ENCODE measurements at places on chromosomes 1 and 21.

- DNase-seq = no peak
Measured at GRCh38 chr1:226995365-226996332, 55.6 kb downstream of the COQ8A start.

DNA sequence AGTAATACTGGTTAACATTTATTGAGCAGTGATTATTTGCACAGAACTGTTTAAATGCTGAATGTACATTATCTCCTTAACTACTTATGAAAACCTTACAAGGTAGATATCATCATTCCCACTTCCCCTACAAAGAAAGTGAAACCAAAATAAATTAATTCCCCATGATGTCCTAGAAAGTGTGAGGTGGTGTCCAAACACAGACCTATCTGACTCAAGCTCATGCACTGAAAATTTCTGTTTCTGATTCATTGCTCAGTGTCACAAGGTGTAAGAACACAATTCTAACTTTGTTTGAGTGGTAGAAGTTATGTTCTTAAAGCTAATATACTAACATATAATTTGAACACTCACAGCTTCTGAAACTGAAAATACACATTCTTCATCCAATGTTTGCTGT lies 178.7 kb downstream of the MRPL39 start:
- no peak for DNase-seq

- DNase-seq = no peak
Measured at GRCh38 chr1:39431927-39432326, 59.5 kb upstream of the BMP8A start.

GRCh38 chr1:243346016-243346415 lies 90.2 kb downstream of the SDCCAG8 start:
- DNase-seq = no peak

DNA sequence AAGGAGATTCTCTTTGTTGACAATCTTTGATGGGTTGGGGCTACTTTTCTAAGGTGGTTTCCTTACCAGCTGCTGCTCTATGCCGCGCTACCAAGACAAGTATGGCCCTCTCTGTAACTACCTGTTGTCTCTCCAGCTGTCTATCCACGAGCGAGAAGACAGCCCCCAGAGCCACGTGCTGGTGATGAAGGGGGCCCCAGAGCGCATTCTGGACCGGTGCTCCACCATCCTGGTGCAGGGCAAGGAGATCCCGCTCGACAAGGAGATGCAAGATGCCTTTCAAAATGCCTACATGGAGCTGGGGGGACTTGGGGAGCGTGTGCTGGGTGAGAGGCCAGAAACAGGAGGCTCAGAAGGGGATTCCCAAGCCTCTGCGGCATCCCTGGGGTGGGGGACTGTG lies 14.4 kb downstream of the ATP1A2 start:
- no peak for DNase-seq

GRCh38 chr1:178692564-178693327 lies 32.3 kb upstream of the RALGPS2 start:
- DNase-seq = no peak

DNA sequence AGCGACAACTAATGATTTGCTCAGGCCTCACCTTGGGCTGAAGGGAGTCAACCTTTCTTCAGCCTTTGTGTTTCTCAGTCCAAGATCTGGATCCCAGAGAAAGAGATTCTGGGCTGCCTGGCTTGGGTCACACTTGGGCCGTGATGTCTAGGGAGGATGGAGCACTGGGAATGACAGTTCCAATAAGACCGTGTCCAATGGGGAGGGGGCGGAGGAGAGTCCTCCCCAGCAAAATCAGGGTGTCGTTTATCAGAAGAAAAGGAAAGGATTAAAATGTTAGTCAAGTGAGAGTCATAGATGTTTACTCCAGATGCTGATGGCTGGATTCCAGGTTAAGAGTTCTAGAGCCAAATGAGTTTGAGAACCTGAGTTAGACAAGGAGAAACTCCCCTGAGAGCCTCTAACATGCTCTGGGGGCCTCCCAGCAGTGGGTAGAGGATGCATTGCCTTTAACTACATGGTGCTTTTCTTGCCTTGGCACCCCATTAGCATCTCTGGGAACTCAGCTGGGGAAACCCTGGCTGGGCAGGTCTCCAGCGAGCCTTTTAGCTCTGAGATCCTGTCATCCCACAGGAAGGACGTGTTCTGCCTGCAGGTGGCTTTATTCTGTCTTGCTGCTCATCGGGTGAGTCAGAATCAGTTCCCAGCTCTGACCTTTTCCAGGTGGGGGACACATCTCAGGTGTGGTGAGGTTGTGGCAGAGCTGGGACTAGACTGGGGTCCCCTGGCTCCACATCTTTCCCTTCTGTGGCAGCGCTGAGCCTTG lies 22.2 kb downstream of the NIPAL3 start:
- no peak for DNase-seq

DNA sequence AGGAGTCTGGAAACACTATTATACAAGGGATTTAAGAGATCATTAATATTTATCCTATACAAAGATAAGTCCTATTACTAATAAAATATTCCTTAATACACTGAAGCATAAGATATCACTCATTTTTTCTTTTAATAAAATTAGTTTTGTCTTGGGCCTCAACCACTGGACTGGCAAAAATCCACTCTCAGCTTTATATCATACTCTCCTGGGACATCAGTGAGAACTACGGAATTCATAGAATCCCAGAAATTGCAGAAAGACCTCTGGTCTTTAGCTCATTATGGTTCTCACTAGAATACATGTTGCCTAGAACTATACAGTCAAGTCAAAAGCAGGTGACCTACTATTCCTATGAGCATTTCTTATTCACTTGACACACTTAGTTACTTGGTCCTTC lies 285.0 kb downstream of the LRRC40 start:
- no peak for DNase-seq

- no peak for DNase-seq
Measured at GRCh38 chr1:245036102-245036501, 118.7 kb upstream of the KIF26B start.

GRCh38 chr1:178739285-178740045 lies 14.4 kb downstream of the RALGPS2 start:
- DNase-seq = no peak

- DNase-seq = peak; percentile 75
Measured at GRCh38 chr1:183580281-183580682, 10.0 kb downstream of the NCF2 start.

DNA sequence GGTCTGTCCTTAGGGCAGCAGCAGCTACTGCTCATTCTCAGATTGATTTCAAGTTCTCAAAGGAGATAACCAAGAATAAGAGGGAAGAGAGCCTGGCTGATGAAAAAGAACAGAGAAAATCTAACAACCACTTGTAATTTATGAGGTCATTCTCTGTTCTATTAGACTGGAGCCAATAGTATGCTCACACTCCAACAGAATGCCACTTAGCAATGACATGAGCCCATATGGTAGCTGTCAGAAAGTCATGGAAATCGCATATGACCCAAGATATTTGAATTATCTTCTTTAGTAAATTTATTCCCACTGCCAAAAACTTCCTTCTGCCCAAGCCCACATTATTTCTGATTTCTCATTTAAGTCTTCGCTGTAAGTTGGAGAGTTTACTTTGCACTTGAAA lies 53.7 kb upstream of the PLA2G4A start:
- DNase-seq = no peak

DNA sequence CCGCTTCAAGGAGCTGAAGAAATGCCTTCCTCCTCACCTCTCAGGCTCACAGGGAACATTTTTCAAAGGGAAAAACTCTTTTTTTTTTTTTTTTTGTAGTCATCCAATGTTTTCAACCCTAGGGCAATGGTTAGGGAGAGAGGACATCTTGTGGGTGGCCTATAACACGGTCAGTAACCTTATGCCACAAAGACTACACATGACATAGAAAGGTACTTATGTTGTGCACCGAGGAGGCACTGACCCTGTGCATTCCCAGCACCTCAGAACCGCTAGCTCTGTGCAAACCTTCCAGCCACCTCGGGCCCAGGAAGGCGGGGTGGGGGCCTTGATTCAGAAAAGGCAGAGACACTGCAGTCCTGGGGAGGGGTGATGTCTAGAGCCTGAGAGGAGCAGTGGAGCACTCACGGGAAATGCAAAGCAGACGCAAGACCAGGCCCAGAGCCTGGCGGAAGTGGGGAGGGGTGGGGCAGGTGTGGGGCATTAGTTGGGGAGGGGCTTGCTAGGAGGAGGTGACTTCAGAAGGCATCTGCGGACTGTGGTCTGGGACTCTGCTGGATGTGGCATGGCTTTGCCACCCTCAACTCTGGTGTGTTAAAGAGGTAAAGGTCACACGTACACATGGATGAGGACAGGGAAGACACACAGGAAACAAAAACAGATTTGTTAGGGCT lies 68.6 kb downstream of the MDM4 start:
- peak; percentile 56 for DNase-seq

DNA sequence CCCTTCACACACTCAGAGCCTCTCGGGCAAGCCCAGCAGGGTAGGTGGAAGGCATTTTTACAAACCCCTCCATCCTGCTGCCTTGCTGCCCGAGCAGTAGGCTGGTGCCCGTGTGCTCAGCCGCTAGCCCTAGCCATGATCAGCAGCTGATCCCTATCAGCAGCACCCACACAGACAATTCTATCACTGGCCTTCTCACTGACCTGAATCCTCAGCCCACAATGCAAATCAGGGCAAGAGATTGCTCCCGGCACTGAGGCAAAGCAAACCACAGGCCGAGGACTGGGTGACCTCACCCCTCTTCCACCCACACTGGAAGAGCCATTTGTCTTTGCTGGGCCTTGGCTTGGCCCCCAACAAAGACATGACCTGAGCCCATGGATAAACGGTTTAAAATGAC lies 895 bp upstream of the PDZK1 start:
- no peak for DNase-seq

DNA sequence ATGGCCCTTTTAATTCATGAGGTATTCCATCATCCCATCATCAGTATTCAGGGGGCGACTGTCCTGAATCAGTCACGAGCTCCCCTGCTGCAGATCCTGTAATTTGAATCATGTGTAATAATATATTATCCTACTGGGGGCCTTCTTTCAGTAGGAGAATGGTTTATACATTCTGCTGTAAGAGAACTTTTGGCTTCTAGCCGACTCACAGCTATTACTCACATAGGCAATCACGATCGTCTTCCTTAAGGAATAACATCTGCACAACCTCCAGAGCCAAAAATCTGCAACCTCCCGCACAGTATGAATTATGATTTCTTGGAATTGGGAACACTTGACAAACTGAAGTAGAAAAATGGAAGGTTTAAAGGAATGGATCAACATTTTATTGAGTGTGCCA lies 343.0 kb downstream of the USP25 start:
- DNase-seq = no peak

- DNase-seq = peak; percentile 55
Measured at GRCh38 chr1:217134857-217135568, 411.8 kb upstream of the ESRRG start.

GRCh38 chr1:118326960-118327629 lies 142.1 kb upstream of the SPAG17 start:
- DNase-seq = no peak

DNA sequence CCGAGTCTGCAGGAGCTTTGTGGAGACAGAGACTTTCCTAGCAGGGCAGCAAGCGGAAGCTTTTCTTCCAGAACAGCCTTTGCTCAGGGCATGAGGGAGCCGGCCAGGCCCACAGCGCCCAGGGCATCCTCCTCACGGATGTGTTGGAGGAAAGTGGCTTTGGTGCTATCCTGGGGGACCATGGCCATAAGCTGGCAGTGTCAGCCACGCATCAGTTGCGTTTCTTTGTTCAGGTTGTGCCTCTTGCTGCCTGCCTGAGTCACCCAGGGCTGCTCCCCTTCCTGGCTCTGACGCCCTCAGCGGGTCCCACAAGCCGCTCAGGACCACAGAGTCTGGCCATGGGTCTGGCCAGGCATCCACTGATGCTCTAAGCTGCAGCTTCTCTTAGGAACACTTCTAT lies 39.6 kb upstream of the PRSS38 start:
- DNase-seq = no peak

DNA sequence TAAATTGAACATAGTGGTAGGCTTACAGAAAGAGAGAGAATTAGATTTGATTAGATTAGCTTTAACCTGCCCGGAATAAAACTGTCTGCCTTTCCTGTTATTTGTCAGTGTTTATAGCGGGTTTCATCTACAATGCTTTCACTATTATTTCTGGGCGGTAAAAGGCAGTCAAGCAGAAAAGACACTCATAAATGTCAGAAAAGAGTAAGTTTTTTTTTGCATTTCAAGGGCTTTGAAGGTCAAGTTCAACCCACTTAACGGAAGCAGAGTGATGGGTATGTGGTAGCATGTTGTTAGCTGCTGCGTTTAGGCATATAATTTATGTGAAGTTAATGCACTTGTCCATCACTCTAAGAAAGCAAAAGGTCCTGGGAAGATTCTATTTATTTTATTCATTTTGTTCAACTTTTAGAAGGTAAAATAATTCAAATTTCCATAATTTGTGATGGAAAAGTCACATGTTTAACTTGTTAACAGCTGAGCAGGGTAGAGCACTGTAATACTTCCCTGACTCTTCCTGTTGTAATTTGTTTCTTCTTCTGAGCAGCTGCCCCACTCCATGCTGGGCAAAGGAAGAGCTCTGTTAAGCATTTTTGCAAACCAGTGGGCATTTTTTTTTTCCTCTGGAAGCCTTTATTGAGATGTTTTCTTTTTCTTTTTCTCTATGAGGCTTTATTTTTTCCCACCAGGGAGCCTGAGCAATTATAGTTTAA lies 220.1 kb downstream of the ST6GALNAC3 start:
- DNase-seq = no peak

GRCh38 chr1:3570066-3570986 lies 41.0 kb downstream of the MEGF6 start:
- DNase-seq = no peak

GRCh38 chr1:227257964-227258363 lies 60.3 kb downstream of the CDC42BPA start:
- DNase-seq = no peak

DNA sequence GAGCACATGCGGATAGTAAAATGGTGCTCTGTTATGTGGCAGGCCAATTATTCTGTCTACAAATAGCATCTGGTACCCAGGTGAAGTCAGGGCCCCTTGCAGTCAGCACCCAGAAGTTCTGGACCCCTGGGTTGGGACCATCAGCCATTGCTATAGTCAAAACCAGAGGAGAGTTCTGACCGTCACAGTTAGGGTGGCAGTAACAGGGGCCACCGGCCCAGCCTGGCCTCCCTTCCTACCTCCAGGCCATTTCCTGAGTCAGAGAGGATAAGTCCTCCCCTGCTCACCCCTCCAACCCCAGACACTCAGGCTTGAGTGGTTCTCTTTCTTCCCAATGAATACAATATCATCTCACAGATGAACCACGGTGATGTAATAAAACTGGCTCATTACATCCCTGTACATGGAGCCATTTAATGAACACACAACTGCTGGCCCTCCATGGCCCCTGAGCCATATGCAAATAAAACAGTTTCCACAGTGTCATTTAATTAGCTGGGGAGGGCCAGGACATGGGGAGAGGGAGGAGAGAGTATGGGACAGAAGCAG lies 673.6 kb downstream of the MATN1 start:
- DNase-seq = no peak

- DNase-seq = peak; percentile 8
Measured at GRCh38 chr1:148166558-148167492, 14.7 kb upstream of the NBPF11 start.

- DNase-seq = peak; percentile 45
Measured at GRCh38 chr1:247347477-247348222, 16.0 kb upstream of the ZNF496 start.

GRCh38 chr1:52549267-52549666 lies 3.6 kb downstream of the TUT4 start:
- no peak for DNase-seq

- no peak for DNase-seq
Measured at GRCh38 chr21:36678538-36678937, 20.4 kb upstream of the SIM2 start.

- DNase-seq = peak; percentile 8
Measured at GRCh38 chr1:227192163-227192562, 126.1 kb downstream of the CDC42BPA start.

- no peak for DNase-seq
Measured at GRCh38 chr1:234047123-234047522, 142.6 kb downstream of the SLC35F3 start.

Data from iPS-NIHi11 (cell line).